ENCODE measurements at places on chromosomes 6 and 20.

DNA sequence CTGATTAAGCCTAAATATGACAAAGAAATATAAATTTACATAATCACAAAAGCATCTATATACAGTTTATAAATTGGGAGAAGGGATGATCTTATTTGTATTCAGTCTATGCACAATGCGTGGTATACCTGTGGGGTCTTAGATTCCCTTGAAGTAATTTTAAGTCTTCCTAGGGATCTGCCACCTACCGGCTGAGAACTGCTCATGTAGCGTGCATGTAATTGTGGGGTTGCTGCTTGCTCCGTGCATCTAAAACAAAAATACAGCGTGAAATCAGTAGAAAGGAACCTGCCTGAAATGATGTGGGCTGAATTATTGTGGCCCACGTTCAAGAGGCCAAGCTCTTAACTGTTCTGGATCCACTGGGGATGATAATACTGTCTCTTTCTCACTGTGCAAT is 187.3 kb downstream of the MBOAT1 start:
- no peak for DNase-seq

DNA sequence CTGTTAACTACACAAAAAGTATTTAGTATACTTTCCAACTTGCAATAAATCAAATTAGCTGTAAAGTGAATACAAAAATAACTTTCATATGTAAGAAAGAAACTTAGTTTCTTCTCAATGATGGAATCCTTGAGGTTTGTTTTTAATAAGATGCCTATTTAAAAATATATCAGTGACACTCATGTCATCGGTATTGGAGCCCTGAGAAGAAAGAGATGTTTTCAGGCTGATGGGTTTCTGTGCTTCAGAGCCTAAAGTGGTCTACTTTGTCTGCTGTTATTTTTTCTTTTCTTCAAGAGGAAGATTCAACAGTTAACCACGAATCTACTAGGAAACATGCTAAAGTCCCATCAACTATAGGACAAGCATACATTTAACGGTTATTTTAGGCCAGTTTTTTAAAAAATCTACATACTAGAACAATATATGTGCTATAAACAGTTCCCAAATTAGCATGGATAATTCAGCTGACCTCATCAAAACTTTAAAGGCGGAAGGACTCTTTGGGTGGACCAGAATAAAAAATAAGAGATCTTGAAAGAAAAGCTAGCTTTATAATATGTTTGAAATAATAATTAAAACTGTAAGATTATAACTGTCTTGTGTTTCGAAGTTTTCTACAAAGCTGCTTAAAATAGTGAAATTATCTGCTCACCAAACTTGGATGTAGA is 147.0 kb upstream of the SAMD5 start:
- no peak for DNase-seq

DNA sequence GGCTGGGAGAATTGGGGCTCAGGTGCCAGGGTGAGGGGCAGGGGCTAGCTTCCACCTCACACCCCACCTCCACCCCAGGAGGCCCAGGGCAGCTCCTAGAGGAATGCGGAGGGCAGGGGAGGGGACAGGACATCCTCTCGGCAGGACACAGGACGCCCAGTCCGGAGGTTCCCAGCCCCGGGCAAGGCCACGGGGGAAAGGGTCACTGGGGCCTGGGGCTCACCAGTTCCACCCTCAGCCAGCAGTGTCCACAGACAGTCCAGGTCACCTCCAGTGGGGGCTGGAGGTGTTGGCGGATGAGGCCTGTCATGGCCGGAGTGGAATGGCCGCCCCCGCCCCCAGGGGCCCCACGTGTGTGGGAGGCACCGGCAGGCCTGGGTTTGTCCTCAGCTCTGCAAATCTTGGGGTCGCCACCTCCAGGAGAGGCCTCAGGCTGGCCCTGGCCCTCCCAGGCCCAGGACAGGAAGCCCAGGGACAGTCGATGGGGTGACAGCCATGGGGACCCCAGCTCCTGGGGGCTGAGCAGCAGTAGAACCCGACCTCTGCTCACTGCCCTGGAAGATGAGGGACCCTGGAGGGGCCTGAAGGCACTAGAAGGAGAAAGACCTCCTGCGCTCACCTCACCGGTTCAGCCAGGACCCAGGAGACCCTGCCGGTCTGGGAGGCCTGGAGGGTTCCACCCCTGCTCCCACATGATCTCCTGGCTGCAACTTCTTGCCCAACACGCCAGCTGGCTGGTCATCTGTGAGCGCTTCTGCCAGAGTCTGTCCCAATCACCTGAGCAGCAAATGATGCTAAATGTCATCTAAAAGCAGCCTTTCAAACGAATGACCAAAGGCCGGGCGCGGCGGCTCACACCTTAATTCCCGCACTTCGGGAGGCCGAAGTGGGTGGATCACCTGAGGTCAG is 13.0 kb upstream of the ABHD16B start:
- DNase-seq: no peak

DNA sequence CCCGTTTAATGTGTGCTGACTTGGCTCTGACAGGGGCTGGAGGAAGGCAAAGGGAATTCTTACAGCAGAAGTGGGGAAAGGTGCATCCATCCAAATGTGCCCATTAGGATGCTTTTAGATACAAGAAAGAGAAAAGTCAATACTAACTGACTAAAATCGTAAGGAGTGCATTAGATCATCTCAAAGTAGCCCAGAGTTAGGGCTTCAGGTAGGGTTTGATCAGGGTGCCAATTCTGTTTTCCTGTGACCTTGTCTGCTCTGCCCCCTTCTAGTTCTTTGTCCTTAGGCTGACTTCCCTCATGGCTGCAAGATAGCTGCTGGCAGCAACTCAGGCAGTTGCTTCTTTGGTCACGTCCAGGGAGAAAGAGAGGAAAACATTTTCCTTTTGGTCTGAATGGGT is 240.8 kb downstream of the CDC5L start:
- DNase-seq: no peak

GRCh38 chr20:37095108-37095598 is 644 bp downstream of the RBL1 start:
- no peak for DNase-seq

GRCh38 chr20:38601216-38602184 is at the start of gene ARHGAP40:
Gene ARHGAP40 (plus strand): TSS chr20:38601809.
- no peak for DNase-seq

- no peak for DNase-seq
These were observed 557.2 kb upstream of the JAG1 start for GRCh38 chr20:11230999-11231398.

DNA sequence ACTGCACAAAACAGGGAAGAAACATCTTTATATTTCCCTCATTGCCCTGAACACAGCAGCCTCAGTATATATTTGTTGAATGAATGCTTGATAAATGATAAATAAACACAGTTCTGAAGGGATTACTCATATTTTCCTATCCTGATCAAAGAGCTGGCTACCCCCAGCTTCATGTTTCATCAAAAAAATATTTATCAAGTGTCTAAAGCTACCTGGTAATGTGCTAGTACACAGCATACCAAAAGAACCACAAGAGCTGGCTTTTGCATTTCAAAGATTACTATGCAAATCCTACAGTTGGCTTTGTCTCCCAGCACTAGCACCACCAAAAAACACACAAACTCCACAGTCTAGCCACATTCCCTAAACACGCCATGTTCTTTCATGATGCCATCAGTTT is 130.0 kb downstream of the BTBD9 start:
- DNase-seq: no peak

- DNase-seq: no peak
These were observed 3.1 kb downstream of the ADRM1 start for GRCh38 chr20:62305765-62306413.

GRCh38 chr6:139943391-139943790 is 568.9 kb upstream of the CITED2 start:
- no peak for DNase-seq

Measured in brain pericyte (primary cell).